ENCODE measurements at places on chromosomes 3 and 15.

DNA sequence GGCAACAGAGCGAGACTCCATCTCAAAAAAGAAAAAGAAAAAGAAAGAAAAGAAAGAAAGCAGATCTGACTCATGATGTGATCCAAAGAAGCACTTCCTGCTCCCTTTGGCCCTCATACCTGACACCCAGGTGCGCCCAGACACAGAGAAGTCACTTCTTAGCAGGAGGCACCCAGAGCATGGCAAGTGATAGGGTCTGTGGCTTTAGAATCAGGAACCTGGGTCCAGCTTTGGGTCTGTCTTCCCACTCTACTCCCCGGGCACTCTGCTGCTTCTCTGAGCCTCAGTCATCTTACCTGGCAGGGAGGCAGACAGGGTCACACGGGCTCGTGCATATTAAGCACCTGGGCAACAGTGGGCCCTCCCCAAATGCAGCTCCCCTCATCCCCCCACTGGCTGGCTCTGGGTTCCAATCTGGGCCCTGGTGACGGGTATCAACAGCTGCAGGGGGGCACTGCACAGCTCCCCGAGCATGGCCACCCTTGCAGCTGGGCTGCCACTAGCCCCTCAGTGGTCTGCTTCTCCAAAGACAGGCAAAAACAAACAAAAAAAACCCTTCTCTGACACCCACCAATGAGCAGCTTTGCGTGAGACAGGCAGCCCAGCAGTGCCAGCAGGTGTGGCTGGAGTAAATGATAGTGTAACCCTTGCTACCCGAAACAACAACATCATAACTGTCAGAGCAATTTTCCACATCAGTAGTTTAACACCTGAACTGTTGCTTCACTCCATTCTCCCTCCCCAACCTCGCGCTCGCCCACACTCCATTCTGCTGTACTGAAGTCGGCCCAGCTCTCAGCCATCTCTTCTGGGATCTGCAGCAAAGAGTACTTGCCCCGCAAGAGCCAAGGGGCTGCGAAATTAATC lies 99.8 kb downstream of the MEGF11 start:
- no peak for DNase-seq

DNA sequence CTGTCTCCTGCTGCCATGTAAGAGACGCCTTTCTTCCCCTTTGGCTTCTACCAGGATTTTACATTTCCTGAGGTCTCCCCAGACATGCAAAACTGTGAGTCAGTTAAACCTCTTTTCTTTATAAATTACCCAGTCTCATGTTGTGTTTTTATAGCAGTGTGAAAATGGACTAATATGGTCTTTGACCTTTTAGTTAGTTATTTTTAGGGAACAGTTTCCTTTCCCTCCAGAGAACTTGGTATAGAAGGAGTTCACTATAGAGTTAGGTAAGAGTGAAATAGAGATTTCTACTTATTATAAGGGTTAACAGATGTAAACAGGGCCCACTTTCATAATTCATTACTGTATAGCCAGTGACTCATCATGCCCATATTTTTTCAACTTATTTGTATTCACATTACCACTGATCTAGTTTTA lies 170.9 kb downstream of the UNC13C start:
- DNase-seq: no peak

DNA sequence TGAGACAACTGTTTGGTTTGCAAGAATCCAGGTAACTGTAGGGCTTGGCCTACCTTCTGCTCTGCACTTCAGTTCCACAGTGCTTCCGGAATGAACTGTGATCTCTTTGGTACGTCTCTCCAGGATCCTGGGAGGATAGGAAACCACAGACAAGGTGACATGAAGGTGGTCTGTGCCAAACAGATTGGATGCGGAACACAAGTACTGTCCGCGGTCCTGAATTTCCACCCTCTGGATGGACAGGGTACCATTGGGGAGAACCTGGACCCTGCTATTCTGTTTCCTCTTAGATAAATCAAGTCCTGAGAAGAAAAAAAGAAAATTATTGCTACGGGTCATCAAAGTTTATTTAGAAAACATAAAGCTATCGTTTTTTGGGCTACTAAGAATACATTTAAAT lies 17.3 kb downstream of the IGSF10 start:
- no peak for DNase-seq

DNA sequence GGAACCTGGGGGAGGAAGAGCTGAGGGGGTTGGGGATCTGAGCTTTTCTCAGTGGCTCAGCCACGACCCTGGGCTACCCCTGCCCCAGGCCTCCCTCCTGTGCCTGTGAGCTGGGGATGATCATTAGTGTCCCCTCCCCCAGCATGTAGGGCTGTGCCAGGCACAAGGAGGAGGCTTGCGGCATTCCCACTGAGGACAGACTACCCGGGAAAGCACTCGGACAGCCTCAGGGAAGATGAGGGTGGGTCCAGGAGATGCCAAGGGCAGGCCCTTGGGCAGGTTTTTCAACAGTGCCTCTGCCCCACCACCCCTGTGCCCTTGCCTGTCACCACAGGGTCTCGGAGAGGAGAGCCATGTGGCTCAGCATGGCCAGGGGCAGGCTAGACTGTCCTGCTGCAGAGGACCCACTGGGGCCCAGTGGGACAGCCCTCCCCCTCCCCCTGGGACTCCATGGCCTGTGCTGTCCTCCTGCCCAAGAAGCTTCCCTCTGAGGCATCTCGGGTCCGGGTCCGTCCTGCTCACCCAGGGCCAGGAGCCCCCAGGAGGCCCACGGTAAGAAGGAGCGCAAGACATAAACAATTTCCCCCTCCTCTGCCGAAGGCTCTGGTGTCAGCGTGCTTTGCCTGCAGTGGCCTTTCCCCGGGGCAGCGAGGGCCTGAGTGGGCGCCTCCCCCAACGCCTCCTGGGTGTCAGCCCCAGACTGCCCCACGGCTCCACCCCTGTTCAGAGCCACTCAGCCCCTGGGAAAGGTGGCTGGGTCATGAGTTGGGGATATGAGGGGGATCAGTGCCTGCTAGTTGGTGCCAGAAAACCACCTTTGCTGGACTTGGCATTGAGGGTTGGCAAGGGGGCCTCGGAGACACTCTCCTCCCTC lies 192.5 kb downstream of the GOLGA6L6 start:
- DNase-seq: no peak

DNA sequence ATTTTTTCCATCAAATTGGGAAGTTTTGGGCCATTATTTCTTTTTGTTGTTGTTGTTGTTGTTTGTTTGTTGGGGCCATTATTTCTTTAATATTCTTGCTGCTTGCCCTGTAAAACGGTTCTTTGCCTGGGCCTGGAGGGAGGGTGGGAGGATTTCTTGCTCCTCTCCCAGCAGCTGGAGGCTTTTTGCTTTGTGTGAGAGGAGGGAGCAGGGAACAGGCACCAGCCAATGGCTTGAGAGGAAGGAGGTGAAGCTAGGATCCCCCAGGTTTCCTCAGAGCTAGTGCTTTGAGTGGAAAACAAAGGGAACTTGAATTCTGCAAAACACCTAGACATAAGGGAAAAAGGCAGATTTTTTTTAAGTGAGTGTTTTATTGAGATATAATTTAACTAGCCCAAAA lies 61.2 kb upstream of the DNAJC19 start:
- DNase-seq: no peak

DNA sequence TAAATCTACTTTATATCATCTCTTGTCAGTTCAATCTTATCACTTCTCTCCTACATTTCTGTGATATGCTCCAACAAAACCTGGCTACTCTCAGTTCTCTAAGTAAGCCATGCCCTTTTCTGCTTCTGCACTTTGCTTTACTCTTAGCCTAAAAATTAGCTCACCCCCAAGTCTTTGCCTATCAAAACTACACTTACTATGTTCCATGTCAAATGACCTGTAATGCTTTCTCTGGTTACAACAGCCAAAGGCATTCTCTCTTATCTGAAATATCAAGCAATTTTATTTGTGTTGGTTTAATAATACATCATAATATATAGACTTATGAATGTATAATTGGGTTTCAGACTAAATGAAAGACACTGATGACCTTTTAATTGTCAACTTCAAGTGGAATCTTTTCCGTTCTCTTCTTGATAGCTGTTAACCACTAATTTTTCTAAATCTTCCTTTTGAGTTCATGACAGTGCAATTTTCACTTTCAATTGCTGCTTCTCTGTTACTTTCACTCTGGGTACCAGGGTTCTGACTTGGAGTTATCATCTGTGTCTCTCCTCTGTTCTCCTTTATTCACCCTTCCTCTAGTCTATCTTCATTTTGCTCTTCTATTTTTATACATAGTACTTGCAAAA lies 619.0 kb upstream of the GOLIM4 start:
- DNase-seq: no peak

- no peak for DNase-seq
These were observed 468.6 kb downstream of the SHQ1 start for GRCh38 chr3:72379500-72380187.

DNA sequence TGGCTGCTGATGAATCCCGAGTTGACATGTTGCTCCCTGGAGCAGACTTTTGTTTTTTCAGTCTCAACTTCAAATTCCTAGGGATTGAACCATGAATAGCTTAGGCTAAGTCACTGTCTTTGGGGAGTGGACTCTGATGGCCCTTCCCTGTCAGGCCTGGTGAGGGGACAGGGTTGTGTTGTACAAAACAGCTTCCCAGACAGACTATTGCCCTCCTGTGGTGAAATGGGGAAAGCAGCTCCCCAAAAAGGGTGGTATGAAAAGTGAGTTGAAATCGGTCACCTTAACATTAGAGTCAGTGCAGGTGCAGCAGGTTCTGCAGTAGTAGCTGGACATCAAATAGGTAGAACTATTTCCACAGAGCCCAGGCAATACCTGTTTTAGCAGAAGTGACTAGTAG lies 775.6 kb downstream of the ROBO2 start:
- DNase-seq: no peak

GRCh38 chr3:126005951-126006350 lies 37.0 kb downstream of the ROPN1B start:
- DNase-seq: no peak

- no peak for DNase-seq
These were observed 29.3 kb upstream of the INSYN1 start for GRCh38 chr15:73782344-73782959.

- DNase-seq: no peak
These were observed 57.1 kb upstream of the FXR1 start for GRCh38 chr3:180855364-180855763.

- DNase-seq: no peak
These were observed 31.3 kb downstream of the NOX5 start for GRCh38 chr15:69045802-69046201.

- DNase-seq: no peak
These were observed 14.5 kb upstream of the CCDC33 start for GRCh38 chr15:74221399-74222239.

GRCh38 chr3:32315441-32315840 lies 76.2 kb upstream of the CMTM7 start:
- no peak for DNase-seq

- no peak for DNase-seq
These were observed 159.8 kb upstream of the CTDSPL start for GRCh38 chr3:37701734-37702433.

GRCh38 chr3:87549208-87549607 lies 272.8 kb upstream of the POU1F1 start:
- no peak for DNase-seq

DNA sequence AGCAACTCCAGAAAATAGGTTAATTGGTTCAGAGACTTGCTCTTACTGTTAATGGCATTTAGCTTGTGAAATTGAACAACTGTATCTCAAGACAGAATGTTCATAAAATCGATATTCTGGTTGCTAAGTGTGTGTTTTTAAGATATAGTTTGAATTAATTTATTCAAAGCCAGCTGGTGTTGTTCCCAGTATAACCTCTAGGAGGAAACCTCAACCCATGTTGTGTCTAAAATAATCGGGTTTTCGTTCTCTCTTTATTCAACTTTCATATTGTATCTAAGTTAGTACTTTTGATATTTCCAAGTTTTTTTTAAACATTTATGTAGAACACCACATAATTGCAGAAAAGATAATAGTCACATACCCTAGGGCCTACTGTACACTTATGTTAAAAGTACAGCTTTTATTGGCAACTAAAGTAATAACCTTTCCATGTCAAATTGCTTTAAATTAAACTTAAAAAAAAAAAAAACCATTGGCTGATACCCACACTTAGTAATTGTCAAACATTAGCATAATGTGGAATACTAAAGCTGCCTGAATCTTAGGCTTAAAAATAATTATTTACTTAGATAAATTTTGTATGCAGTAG lies 90.9 kb downstream of the SAMMSON start:
- DNase-seq: no peak

- peak; percentile 79 for DNase-seq
These were observed 82.4 kb downstream of the P3H2 start for GRCh38 chr3:190038050-190038933.

DNA sequence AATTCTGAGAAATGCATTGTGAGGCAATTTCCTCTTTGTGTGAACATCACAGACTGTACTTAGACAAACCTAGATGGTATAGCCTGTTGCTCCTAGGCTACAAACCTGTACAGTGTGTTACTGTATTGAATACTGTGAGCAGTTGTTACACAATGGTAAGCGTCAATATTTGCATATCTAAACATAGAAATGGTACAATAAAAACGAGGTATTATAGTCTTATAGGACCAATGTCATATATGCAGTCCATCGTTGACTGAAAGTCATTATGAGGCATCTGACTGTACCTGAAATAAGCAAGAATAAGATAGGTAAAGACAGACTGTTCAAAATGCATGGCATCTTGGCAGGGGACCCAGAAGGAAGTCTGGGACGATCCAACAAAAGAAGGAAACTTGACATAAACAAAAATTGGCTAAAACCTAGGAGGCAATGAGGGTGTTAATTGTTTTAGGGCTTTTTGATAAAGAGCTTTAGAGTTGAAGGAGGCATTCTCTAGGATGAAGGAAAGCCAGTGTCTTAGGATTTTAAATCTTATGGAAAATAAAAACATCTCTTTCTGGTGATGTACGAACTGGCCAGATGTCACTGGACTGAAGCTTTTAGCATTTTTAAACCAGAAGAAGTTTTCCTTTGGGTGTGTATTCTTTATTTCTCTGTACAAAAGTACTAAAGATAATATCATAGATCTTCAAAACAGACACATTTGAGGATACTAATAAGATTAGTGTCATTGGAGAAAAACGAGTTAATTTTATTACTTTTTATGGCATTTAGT lies 9.2 kb upstream of the SPRED1 start:
- no peak for DNase-seq

- DNase-seq: no peak
These were observed 614 bp downstream of the CHCHD6 start for GRCh38 chr3:126704494-126705214.

GRCh38 chr3:186013312-186013711 lies 75.5 kb upstream of the TRA2B start:
- no peak for DNase-seq

- no peak for DNase-seq
These were observed 11.4 kb downstream of the CD86 start for GRCh38 chr3:122066331-122067213.

GRCh38 chr15:68183616-68184315 lies 21.4 kb downstream of the CALML4 start:
- no peak for DNase-seq

DNA sequence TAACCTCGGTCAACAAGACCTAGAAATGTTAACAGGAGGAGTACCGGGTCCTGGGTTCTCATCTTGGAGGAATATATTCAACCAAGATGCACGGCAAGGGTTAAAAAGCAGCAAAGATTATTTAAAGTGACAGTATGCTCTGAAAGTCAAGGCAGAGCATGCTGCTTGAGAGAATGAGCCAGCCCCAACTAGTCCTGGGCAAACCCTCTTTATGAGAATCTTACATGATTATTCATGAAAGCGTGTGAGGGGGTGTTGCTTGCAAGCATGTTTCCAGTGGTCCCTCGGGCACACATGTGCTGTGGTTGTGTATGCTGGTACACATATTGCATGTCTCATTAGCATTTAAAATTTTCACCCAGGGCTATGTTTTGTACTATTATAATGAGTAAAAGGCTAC lies 1445.6 kb downstream of the SI start:
- no peak for DNase-seq
